ENCODE measurements at places on chromosomes 13 and 19. TPM values are rescaled to one million over a fixed set of nuclear protein-coding genes. Genes with fewer than 3 reads are reported as not detected.

Gene MEIOSIN
- not detected for total RNA-seq

Gene MISP3
- 0.12 TPM for total RNA-seq

Gene C13orf42
- total RNA-seq, result not detected

Gene SIGLEC9
- total RNA-seq, result not detected

Gene ADAT3
- 2.1 TPM for total RNA-seq

Gene KIR3DL2
- not detected for total RNA-seq

Gene SIGLEC10
- total RNA-seq, result not detected

Gene STARD13
- total RNA-seq, result 17.0 TPM

Gene PSG6
- not detected for total RNA-seq

Gene KLK15
- not detected for total RNA-seq

Gene MCF2L
- total RNA-seq, result 2.6 TPM

Gene ZIC2
- total RNA-seq, result under 0.01 TPM
